ENCODE measurements at places on chromosomes 4 and X.

DNA sequence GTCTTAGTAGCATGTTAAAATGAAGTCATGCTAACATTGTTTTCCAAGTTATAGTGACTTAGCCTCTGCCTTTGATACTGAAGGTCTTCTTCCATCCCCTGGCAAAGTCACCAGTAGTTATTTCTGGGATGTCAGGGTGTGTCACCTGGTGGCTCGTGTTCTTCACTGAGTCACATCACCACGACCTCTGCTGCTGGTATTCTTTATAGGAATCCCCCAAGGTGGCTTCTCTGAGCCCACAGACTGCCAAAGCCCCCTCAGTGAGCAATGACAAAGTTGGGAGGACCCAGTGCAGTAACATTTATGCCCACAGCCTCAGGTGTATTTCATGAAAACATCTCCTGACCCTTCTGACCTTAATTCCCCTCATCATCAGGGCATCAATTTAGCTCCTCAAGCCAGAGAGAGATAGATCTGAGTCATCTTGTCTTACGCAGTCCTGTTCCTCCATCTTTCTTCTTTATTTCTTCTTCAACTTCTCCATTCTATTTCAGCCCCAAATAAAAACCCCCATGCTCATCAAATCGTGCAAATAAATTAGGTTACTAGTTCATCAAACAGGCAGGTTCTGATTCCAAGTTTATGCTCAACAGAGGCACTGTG lies 29.3 kb upstream of the GPRIN3 start:
- no peak for DNase-seq

DNA sequence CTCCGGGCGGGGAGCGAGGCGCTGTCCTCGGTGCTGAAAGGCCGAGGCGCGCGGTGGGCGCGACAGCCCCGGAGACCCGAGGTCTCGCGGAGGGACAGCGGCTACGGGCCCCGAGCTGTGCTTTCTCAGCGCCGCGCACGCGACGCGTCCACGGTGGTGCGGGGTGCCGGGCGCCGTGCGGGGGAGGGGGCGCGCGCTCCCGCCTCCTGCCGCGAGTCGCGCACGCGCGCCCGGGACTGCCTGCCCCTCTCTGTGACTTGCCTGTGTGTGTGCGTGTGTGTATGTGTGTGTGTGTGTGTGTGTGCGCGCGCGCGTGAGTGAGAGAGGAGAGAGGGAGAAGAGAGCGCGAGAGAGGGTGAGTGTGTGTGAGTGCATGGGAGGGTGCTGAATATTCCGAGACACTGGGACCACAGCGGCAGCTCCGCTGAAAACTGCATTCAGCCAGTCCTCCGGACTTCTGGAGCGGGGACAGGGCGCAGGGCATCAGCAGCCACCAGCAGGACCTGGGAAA lies at the start of gene GRIA2:
TSS of gene GRIA2 (plus strand) at position 358 of the 511 bp plus-strand sequence. CDS start 315 bp downstream, outside the sequence.
- DNase-seq: peak; percentile 27

DNA sequence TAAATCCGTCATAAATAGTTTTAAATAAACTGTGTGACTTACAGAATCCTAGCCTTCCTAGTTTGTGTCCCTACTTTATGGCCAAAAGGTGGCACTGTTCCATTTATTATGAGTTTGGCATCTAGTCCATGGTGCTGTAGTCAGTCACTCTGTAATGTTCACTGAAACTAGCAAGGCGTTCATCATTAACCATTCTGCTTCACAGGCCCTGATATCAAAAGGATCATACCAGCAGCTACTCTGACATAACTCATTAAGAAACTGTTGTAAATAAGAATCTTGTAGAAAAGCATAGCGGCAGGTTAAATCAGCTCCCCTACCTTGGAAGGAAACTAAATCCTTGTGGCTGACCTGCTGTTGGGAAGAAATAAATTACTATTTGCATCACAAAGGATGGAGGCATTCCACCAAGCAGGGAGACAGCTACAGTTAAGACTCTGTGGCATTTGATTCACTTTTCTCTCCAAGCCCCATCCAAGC lies 919.6 kb upstream of the DIAPH2 start:
- no peak for DNase-seq

DNA sequence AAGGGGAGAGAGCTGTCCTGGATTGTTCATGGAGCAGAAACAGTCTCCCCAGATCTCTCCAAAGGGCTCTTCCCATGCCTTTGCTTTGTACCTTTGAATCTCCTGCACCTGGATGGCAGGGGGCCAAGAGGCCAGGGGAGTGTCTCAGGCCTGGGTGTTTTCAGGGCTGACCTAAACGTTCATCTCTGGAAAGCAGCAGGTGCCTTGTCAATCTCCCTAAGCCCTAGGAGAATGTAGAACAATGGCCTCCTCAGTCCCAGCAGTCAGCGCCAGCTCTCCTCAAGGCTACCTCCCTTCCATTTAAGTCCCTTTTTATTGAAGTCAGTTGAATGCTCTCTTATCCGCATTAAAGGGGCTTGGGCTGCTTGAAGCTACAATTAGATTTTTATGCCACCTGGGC lies 31.2 kb upstream of the NSUN7 start:
- no peak for DNase-seq

DNA sequence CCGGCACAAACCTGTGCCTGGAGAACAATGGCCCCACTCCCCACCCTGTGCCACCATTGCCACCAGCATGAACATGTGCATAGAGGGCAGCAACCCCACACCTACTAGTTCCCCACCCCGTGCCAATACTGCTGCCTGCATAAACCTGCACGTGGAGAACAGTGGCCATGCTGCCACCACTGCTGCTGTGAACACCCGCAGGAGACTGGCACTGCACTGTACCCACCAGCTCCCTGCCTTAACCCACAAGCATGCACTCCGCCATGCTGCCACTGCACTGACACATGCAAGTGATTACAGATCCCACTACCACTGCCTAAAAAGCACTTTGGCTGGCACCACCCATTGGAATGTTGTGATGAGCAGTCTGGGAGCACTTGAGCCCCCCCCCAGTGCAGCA lies 77.3 kb downstream of the NAA11 start:
- no peak for DNase-seq

DNA sequence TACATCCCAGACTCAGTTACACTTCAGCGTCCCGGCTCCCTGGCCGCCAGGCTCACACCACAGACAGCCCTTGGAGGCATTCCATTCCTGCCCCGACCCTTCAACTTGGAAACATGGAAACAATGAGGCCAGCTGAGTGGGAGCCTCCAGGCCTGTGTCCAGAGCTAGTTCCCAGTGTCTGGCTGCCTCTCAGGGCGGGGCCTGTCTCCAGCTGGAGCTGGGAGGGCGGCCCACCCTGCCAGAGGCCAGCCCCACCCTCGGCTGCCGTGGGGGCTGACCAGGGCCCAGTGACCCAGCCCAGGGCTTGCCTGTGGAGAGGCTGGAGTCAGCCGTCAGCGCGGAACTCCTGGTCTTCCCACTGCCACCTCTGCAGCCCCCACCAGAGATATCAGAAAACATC lies 37.4 kb upstream of the SPON2 start:
- DNase-seq: no peak

DNA sequence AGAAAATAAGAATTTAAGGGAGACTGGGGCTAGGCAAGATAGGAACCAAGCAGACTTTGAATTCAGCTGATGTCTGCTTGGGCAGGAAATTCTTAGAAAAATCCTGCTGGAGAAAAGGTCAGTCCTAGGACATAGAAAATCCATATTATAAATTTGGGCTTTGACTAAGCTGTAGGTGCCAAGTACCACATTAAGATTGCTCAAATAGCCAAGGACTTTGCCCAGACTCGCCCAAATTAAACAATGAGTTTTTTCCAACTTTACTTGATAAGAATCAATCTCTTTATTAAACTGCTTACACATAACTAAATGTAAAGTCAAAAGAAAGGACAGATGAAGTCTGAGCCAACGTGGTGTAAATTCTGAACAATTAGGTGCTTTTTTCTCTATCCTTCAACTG lies 95.4 kb downstream of the FUNDC1 start:
- DNase-seq: no peak

DNA sequence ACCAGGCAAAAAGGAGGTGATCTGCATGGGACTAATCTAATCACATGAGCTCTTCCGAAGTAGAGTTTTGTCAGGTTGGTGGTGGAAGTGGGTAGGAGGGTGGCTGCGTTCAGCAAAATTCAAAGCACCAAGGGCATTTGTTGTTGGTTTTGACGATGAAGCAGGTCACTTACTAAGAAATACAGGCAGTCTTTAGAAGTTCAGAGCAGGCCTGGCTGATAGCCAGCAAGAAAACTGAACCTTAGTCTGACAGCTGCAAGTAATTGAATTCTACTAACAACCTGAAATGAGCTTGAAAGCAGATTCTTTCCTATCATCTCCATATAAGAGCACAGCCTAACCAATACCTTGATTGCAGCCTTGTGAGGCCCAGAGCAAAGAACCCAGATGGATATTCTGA lies 505.8 kb downstream of the KLHL13 start:
- DNase-seq: no peak

GRCh38 chrX:129318375-129318774 lies 204.9 kb downstream of the SMARCA1 start:
- DNase-seq: no peak

GRCh38 chrX:136635235-136635634 lies 12.7 kb upstream of the CD40LG start:
- DNase-seq: no peak

DNA sequence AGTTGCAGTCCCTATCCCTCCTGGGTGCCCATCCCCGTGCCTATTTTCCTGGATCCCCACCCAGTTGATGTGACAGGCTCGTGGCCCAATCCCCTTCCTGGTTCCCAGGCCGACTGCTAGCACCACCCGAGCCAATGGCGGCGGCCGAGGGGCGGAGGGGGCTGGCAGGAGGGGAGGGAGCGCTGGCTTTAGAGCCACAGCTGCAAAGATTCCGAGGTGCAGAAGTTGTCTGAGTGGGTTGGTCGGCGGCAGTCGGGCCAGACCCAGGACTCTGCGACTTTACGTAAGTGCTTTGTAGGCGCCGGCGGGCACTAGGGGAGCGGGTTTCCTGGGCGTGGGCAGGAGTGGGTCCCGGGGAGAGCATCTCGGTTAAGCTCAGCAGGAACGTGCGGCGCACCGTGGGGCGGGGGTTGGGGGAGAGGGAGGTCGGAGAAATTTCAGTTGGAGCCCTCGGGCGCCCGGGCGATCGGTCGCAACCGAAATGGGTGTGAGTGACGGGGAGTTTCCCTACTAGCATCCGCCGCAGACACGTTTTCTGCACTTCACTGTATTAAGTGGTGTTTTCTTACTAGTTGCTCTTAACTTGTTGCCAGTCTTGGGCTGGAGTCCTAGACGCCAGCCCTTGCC lies at the start of gene PLS3:
TSS of gene PLS3 (plus strand) at position 197 of the 627 bp plus-strand sequence. CDS start 49,077 bp downstream, outside the sequence.
- peak; percentile 72 for DNase-seq

GRCh38 chrX:49277535-49277830 lies 7.9 kb downstream of the PPP1R3F start:
- no peak for DNase-seq

GRCh38 chrX:101411984-101412383 lies 4.0 kb downstream of the HNRNPH2 start:
- no peak for DNase-seq

DNA sequence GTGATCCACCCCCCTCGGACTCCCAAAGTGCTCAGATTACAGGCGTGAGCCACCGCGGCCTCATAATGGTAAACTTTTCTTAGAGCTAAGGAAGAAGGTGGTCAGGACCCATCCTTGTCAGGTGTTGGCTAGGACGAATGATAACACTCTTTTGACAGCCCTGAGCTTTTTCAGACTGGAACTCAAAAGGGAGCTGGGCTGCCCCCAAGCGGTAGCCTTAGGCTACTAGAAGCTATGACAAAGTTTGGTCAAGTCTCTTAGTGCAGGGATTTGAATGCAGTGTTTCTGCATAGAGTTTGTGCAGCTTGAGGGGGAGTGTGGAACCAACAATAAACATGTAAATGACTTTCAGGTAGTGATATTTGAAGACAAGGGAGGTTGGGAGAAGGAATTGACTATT lies 11.8 kb upstream of the HSD17B10 start:
- DNase-seq: no peak

DNA sequence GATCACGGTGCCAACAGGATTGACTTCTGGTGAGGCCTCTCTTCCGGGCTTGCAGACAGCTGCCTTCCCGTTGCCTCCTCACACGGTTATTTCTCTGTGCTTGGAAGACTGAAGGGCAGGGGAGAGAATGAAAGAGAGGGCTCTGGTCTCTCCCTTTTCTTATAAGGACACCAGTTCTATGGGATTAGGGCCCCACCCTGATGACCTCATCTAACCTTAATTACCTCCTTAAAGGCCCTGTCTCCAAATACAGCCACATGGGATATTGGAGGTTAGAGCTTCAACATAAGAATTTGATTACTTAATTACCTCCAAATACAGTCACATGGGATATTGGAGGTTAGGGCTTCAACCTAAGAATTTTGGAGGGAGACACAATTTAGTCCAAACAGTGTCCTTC lies 46.5 kb downstream of the EVC start:
- DNase-seq: no peak

DNA sequence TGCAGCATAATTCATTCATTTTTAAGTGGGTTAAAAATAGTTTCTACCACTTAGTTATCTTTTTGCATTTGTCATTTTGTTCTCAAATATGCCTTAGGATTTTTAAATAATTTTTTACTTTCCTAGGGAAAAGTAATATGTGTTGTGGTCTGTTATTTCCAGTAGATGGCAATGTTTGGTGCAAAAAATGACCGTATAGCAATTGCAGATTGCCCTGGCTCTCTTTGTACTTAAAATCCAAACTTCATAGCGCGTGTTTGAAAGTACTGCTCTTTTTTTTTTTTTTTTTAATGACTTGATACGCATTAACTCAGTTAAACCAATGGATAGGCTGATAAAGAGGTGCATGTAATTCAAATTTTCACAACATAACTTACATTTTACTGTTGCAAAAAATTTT lies 74.4 kb upstream of the RBMX start:
- peak; percentile 5 for DNase-seq

DNA sequence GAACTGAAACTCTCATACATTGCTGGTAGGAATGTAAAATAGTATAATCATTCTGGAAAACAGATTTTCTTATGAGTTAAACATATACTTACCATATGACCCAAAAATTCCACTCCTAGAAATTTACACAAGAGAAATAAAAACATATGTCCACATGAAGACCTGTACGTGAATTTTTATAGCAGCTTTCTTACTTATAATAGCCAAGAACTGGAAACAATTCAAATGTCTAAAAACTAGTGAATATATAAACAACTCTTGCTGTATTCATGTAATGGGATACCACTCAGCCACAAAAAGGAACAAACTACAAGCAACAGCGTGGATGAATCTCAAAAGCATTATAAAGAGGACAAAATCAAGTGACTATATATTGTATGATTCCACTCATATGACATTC lies 27.5 kb downstream of the TMEM156 start:
- no peak for DNase-seq

- no peak for DNase-seq
These were observed 409.7 kb downstream of the GLUD2 start for GRCh38 chrX:121457096-121457495.

DNA sequence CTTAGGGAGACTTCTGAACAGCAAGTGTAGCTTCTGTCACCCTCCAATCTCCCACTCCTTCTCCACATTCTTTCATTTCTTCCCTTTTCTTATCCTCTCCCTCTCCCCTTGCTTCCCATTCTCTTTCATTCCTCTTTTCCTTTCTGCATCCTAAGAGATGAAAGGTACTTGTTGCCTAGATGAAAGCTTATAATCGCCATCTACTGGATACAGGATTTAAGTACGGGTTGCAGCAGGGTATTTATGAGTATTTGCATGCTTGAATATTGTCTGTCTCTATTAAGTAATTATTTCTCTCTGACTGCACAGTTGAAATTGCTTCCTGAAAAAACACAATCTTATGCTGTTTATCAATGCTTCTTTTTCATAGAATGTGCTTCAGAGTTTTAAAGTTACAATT lies 174.0 kb upstream of the TENT5D start:
- no peak for DNase-seq
